Kasumi-1 (cell line): ENCODE measurements at places on chromosomes 2 and 18.

- no peak for DNase-seq
Measured at GRCh38 chr2:72788756-72789155, 37.1 kb downstream of the EXOC6B start.

GRCh38 chr18:79524181-79525078 is 128.7 kb downstream of the NFATC1 start:
- no peak for DNase-seq

DNA sequence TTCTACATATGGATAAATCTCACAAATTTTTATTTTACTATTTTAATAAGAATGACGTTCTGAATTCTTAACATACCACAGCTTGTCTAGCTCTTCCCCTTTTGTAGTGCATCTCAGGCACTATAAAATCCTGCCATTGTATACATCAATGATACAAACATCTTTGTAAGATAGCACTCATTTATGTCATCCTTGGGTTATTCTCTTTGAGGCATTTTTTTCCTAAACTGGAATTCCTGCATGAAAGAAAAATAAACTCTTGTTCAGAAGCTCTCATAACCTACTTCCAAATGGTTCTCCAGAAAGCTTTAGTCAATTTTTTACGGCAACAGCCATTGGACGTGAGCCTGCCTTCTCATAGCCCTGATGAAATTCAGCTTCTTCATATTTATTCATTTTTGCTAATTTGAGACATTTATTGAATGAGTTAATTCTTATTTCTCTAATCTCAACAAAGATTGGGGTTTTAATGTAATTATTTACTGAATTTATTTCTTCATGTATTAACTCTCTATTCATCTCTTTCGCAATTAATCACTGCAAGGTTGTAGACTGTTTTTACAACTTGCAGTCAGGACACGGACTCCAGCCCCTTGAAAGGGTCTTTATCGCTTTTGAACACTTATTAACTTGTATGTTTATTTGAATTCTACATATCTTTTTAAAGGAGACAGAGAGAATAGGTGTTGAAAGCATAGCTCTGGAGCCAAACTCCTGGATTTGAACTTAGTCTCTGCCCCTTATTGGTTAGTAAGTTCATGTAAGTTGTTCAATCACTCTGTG is 57.6 kb upstream of the PARD3B start:
- DNase-seq: no peak

GRCh38 chr2:127508631-127509034 is 17.7 kb downstream of the IWS1 start:
- DNase-seq: peak; percentile 67

- peak; percentile 62 for DNase-seq
Measured at GRCh38 chr2:88919087-88919738, 227.7 kb downstream of the RPIA start.

GRCh38 chr2:234165421-234165820 is 114.9 kb downstream of the SPP2 start:
- no peak for DNase-seq

DNA sequence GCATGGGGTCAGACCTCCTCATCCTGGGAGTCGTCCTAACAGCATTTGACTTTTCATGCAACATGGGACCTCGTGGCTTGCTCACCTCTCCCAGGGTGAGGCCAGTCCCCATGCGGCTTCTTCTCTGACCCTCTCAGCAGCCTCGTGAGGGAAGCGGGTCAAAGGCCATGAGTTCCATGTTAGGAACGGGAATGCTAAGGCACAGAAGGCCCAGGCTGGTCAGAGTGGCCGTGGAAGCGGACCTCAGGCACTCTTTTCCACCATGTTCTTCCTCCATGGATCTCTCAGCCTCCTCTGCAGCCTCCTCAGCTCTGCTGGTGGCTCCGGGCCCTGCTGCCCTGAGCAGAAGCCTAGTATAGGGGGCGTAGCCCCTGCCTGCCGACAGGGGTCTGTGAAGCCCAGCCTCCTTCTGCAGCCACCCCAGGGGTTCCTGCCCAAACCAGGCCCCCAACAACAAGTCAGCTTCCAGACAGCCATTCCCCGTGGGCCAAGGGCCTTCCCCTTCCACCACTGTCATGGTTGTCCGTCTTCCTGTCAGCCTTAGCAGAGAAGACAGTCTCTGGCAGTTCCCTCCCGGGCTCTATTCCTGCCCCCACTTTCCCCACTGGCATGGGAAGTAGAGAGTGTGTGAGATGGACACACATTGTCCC is 60.0 kb upstream of the OTOF start:
- DNase-seq: no peak

- DNase-seq: no peak
Measured at GRCh38 chr2:158091647-158092046, 10.0 kb upstream of the UPP2 start.

- DNase-seq: no peak
Measured at GRCh38 chr2:114025030-114025429, 135.1 kb downstream of the ACTR3 start.

DNA sequence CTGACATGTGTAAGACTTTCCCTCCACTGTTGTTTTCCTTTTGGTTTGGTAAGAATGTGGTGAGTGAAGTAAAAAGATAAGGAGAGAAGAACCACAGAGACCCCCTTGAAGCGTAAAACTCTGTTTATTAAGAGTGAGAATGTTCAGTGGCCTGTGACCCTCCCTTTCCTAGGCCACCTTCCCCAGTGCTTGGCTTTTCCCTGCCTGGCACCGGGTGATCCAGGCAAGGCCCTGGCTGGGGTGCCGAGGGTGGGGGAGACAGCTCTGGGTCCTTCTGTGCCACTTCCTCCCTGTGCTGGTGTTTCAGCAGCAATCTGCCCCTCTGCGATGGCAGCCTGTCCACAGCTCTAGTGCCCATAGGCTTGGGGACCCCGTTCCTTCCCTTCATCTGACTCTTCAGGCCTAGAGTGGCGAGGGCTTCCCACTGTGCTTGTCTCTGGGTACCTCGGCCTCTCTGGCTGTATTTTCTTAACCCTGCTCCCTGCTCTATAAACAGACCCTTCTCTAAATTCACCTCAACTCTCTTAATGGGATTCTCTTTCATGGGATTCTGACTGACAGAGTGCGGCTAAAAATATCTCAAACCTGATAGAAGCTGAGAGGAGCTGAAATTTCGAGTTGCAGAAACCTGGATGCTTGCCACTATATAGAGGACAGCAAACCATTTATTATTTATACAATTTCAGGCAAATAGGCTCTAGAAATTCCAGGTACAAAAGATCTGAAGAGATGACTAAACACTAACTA is 461.0 kb downstream of the DLGAP1 start:
- no peak for DNase-seq

- DNase-seq: no peak
Measured at GRCh38 chr2:144942516-144943256, 422.8 kb upstream of the ZEB2 start.

GRCh38 chr2:24456599-24457556 is 34.2 kb upstream of the NCOA1 start:
- peak; percentile 27 for DNase-seq

DNA sequence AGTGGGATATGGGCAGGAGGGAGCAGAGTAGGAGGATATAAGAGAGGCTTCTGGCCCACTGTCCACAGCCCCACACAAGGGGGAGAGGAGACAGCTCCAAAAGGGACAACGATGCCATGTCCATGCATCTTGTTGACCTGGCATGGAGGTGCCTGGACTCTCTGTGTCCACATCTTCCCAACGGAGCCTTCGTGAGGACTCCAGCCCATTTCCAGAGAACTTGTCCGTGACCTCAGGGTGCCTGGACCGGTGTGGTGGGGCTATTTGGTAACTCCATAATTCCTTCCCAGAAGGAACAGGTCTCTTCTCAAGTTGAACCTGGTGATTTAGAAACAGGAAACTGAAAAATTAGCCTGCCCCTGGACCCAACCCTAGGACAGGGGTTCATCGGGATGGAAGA is 133.9 kb downstream of the CYP26B1 start:
- no peak for DNase-seq

GRCh38 chr18:5841518-5841917 is 53.8 kb downstream of the TMEM200C start:
- no peak for DNase-seq

GRCh38 chr18:73563901-73564472 is 583.6 kb downstream of the FBXO15 start:
- DNase-seq: no peak

DNA sequence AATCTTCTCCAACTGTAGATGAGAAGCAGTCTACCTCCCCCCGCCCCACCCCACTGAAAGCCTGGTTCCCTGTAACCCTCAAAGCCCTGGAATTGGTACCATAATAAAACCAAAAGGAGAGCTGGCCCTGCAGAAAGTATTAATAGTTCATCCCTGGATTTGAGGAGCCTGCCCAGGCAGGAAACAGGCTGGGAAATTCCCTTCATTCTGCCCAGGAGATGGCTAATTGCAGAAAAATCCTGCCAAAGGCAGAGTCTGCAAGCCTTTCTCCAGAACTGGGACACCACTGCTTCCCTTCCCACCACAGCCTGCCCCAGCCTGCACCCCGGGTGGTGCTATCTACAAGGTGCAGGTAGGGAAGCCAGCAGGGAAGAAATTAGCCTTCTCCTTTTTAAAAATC is 16.3 kb downstream of the GKN2 start:
- no peak for DNase-seq

DNA sequence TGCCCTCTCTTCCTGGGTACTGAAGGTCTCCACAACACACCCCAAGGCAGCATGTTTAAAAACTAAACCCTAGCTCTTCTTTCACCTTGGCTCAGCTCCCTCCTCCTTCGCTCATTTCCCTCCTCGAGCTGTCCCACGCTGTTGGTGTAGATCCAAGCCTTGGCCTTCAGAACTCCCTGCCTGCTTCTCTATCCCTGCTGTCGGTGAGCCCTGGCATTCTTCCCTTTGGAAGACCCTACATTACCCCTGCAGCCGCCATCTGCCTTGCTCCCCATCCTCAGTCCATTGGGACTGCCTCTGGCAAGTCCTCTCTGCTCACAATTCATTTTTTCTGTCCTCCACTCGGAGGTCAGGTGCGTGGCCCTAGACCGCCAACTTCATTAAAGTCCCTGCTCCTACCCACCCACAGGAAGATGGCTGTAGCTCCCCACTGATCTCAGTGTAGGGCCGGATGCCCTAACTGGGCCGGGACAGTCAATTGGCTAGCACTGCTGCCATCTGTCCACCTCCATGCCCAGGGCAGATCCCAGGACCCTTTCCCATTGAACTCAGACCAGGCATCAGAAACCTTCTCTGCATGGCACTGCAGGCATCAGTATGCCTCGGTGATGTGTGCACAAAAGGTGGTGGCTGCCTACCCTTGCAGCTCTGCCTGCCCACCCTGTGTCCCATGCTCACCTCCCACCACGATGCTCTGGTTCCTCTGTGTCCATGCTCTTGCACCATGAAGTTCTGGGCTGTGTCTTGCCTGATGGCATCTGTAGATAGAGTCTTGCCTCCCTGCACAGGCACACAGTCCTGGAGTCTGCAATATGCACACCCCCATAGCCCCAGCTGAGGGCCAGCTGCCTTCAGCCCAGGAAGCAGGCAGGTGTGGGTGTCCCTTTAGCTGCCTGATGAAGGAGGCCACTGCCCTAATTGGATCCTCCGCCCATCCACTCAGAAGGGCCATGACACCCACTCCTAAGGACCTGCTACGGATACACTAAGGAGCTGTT is 5.7 kb downstream of the AMER3 start:
- DNase-seq: no peak

DNA sequence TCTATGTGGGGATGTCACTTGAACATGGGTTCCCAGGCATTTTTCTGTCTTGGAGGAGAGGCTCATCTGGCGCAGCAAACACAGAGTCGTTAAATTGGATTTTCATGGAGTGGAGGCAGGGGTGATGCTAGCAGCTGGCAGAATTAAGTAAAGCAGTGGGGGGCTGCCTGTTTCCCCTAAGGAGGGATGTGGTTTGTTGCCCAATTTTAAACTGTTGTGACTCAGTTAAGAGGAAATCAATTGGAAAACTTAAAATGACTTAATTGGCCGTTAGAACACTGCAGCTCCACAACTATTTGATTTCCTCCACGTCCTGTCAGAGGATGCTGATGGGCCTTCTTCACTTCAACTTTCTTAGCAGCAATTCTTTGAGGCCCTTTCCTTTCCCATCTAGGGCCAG is 354.1 kb upstream of the ATP5MC3 start:
- peak; percentile 96 for DNase-seq

GRCh38 chr18:79955302-79956075 is 4.0 kb upstream of the SLC66A2 start:
- no peak for DNase-seq

DNA sequence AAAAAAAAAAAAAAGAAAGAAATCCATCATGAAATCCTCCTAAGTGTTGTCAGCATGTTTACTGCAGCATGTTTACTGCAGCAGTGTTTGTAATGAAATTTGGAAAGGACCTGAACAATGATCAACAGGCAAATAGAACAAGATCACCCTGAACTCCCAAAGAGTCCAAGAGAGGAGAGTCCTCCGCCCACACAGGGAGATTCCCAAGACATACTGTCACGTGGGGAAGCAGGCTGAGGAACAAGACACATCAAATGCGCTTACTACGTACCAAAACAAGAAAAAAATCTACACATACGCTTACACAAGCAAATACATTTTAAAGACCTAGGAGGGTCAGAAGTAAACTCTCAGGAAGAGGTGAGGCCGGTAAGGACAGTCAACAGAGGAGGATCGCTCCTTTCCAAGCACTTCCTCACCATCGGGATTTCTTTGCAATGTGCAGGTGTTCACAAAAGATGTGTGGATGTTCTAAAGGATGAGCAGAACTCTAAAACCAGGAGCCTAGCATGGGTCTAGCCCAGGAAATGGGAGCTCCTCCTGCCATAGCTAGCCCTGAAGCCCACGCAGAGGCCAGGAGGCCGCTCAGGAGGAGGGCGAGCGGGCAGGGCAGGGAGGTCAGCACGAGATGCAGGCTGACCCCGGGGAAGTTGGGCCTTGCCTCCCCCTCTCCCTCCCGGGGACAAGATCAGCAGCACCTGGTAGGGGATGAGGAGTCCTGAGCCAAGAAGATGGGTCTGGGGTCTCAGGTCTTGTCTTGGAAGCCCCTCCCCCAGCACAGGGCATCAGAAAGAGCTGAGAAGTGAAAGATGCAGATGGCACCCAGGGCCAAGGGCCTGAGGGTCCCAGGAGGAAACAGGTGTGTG is 66.4 kb downstream of the ZNF516 start:
- no peak for DNase-seq

DNA sequence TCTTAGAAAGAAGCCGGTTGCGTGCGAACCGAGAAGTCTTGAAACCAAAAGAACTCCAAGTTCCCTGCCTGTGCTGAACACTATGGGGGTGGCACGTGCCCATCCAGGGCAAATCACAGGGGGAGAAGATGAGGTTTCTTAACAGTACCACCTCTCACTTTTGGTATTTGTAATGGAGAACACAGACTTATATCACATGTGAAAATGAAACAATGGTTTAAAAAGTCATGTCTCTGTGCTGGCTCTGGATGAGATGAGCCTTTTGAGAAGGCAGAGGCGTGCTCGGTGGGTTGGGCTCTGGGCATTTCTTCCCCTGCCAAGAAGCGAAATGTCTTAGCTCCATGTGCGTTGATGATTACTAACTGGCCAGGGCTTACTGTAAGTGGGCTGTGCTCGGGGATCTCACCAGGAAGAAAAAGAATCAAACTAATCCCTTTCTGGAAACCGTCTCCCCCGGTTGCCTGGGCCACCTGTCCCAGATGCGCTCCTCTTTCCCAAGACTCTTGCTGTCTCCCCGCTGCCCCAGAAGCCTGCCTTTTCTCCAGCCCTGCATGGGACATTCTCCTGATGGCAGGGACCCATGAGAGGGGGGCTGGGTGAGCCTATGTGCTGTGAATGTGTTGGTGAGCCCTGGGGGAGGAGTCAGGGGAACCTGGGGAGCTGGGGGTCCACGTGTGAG is 252.9 kb downstream of the PRKCE start:
- no peak for DNase-seq

GRCh38 chr2:237352279-237352845 is 61.6 kb downstream of the COL6A3 start:
- DNase-seq: no peak

GRCh38 chr2:174663550-174663949 is 65.9 kb upstream of the WIPF1 start:
- DNase-seq: peak; percentile 74
